ENCODE measurements at places on chromosomes 16 and 17. TPM values are rescaled to one million over a fixed set of nuclear protein-coding genes. Genes with fewer than 3 reads are reported as not detected.
A peak's percentile ranks its signal among the peaks of the same experiment; 100 is the strongest.

Gene EFNB3
- not detected for total RNA-seq

GRCh38 chr17:47789611-47790561 is 31.7 kb downstream of the OSBPL7 start:
- no peak for DNase-seq

Gene SNAI3
- total RNA-seq = 0.88 TPM

DNA sequence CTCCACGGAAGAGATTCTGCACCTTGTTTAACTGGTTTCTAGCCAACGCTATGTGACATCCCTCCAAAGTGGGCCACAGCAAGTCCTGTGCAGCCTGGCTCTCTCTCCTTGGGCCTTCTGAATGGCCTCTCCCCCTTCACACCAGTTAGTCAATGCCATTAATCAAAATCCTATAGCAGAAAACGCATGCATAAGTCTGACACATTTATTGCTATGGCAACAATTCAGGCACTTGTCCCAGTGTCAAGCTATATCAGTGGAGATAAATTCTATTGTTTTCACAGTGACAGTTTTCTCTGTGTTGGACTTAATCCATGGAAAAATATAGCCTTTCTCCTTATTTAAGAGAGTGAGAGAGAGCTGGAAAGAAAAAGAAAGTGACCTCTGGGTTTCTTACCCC is 87.2 kb upstream of the TOX3 start:
- DNase-seq = no peak

DNA sequence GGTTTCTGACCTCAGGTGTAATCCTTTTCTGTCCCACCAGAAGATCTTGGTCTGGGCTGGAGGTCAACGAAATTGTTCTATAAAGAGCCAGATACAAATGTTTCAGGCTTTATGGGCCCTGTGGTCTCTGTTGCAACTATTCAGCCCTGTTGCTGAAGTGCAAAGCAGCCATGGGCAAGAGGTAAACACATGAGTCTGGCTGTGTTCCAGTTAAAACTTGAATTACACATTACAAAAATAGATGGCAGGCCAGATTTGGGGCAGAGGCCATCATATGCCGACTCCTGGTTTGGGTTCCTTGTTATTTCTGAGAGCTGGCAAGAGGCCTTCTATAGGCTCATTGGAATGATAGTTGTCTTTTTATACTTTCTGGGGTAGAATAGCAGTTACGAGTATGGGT is 114.4 kb downstream of the SDR42E1 start:
- DNase-seq = peak; percentile 23

DNA sequence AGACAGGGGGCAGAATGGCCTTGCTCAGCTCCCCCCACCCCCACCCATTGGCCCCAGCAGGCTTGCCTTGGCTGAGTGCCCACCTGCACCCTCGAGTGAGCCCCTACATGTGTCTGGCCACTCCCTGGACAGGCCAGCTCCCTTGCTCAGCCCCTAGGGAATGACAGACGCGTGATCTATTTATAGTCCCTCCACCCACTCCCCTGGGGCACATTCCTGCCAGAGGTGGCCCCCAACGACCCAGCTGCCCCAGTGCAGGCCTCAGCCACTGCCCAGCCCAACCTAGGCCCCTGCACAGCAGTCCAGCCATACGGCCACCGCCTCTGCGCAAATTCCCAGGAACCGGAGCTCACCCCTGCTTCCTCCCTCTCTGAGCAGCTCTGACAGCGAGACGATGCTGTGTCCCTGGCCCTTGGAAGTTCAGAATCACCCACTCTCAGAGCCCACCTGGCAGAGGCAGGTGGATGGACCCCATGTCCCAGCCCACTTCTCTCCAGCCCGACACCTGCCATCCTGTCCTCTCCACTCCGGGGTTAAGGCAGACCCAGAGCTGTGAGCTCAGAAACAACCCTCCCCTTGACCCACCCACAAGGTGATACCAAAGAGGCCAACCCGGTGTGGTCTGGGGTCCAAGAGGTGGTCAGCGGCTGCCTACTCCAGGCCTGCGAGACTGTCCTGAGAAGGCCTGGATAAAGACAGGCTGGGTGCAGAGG is 11.5 kb upstream of the P2RX1 start:
- DNase-seq = no peak

- no peak for DNase-seq
Measured at GRCh38 chr16:85157813-85158742, 45.8 kb upstream of the CIBAR2 start.

- no peak for DNase-seq
Measured at GRCh38 chr16:82650804-82651203, 24.0 kb downstream of the CDH13 start.

DNA sequence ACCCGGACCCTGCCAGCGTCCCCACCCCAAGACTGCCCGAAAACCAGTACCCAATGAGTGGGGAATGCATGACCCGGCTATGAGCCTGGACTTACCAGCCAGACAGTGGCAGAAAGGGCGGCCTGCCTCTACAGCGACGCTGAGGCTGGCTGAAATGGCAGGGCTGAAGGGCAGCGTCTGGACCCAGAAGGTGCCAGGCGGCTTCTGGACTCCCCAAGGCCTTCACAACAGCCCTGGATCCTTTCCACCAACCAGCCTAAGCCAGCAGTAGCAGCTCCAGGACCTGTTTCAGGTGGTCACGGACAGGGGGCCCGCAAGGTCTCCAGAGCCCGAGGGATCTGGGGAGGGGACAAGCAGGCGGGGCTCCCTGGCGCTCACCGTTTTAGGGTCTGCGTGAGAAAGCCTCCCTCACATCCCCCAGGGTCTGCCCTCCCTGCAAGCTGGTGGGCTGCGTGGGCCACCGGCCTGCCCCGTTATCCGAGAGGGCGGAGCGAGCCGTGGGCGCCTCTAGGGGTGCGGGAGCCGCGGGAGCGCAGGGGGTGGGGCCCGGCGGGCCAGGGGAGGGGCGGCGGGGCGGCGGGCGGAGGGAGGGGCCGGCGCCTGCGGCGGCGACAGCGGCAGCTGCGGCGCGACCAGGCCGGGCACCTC is at the start of gene RIPOR1:
TSS of gene RIPOR1 (plus strand) at position 608 of the 648 bp plus-strand sequence. CDS start 9,618 bp downstream, outside the sequence.
- DNase-seq = no peak

DNA sequence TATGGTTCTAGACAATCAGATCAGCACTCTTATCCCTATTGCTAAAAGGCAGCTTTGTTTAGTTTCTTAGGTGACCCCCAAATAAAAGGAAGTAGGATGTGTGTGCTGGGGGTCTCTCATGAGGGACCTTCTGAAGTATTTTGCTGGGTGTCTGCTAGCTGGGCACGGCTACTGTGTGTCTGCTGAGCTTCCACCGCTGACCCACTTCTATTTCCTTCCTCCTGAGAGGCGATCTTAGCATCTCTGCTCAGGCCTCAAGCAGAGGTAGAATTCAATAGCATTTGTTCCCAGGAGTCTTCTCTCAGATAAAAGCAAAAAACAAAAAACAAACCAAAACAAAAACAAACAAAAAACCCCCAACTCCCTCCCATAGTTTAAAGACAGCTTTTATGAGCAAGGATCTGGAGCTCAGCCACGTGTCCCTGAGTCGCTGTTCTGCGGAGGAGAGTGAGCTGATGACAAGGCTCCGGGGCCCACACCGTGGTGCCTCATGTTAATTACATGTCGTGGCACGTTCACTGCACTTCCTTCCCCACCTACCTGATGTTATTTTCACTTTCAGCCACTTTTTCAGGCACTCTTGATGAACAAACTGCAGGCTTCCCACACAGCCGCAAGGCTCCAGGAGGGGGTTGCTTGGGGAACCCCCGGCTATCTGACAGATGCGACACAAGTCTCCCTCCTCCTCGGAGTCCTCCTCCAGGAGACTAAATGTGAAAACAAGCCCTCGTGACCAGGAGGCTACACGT is 83.5 kb downstream of the MARCHF10 start:
- no peak for DNase-seq

- no peak for DNase-seq
Measured at GRCh38 chr17:69213059-69213813, 15.4 kb downstream of the ABCA10 start.

Gene ZNF319
- 6.3 TPM for total RNA-seq

DNA sequence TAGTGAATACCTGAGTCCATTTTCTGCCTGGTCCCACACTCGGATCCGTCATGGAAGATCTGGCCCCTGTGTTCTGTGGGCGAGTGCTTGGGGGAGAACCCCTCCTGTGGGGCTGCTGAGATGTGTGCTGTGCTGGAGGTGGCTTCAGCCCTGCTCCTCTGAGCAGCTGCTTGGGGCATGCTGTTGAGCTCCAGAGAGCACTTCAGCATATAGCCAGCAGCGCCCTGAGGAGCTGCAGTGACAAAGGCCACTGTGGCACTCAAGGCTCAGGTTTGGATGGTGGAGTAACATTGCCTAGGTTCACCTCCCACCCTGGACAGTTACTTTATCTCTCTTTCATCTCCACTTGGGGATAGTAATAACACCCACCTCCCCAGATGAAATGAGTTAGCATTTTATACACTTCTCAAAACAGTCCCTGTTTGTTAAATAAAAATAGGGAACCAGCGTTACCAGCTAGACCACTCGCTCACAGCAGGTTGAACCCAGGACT is 75.3 kb downstream of the KSR1 start:
- no peak for DNase-seq

Gene KIF2B
- total RNA-seq = not detected

DNA sequence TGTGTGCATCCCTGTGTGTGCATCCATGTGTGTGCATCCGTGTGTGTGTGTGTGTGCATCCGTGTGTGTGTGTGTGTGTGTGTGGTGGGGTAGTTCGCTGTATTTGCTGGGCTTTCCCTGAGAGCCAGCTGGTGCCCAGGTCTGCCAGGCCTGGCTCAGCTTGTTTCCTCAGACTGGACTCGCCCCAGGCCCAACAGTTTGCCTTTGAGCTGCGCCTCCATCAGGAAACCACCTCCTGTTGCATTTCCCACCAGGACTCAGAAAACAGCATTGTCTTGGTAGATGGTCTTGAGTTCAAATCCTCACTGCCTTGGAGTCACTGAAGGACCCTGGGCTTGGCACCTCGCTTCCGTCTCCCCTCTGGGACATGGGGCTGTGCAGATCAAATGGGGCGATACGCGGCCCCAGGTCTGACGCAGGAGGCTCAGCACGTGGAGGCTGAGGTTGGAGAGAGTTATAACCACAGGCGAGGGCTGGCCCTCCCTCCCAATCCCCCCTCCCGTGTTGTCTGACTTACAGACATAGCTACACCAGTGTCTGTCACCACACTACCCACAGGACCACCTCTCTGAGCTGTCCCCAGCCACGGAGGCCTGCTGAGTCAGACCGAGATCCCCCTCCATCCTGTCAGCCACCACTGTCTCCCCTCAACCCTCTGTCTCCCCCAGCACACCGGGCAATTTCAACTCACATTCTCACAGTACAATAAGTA is 4.7 kb downstream of the ITGAE start:
- DNase-seq = no peak

Gene CMTM2
- total RNA-seq = not detected

GRCh38 chr16:79362300-79362970 is 238.1 kb downstream of the MAF start:
- DNase-seq = no peak

DNA sequence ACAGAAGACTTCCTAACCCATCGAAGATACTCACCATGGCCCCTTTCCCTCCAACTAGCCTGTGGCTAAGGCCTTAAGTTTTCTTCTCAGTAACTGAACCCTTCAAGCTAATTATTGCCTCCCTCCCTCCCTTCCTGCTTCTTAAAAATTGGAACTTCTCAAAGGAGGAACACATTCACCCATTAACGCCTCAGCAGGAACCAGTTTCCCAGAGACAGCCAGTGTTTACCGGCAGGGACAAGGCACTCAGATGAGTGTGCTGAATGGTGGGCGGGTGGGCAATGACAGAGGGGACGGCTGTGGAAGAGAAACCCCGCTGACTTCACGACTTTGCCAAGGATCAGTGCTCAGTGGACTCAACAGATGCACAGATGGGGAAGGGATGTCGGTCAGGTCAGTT is 20.3 kb downstream of the PITPNA start:
- DNase-seq = no peak

DNA sequence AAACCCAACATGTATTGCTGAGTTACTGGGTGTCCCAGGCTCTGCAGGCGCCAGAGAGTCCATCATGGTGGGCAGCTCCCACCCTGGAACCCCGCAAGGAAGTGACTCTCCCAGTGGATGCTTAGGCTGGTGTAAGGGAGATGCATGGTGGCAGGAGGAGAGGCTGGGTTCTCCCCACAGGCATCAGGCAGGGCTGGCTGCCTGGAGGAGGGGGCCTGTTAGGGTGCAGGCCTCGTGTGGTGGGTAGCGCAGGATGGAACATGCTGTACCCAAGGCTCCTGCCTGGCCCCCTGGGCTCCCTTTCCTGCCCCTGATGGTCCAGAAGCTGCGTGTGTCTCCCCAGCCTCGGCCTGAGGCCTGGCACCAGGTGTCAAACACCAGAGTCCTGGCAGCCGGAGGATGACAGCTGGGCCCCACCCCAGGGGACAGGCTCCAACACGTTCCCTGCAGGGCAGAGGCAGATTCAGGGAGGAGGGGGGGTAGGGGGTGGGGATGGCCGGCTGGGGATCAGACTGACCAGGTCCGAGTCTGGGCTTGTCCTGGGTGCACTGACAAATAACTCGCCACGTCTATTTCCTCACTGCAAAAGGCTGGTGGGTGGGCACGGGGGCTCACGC is 40.2 kb upstream of the CIBAR2 start:
- DNase-seq = no peak

GRCh38 chr16:9016824-9017223 is 53.1 kb upstream of the USP7 start:
- no peak for DNase-seq

Gene SLC5A11
- not detected for total RNA-seq

- DNase-seq = peak; percentile 29
Measured at GRCh38 chr17:17935321-17936271, 36.6 kb downstream of the TOM1L2 start.

Measured in Caki2 (cell line).